ENCODE measurements at places on chromosomes 2 and 18.
A peak's percentile ranks its signal among the peaks of the same experiment; 100 is the strongest.

DNA sequence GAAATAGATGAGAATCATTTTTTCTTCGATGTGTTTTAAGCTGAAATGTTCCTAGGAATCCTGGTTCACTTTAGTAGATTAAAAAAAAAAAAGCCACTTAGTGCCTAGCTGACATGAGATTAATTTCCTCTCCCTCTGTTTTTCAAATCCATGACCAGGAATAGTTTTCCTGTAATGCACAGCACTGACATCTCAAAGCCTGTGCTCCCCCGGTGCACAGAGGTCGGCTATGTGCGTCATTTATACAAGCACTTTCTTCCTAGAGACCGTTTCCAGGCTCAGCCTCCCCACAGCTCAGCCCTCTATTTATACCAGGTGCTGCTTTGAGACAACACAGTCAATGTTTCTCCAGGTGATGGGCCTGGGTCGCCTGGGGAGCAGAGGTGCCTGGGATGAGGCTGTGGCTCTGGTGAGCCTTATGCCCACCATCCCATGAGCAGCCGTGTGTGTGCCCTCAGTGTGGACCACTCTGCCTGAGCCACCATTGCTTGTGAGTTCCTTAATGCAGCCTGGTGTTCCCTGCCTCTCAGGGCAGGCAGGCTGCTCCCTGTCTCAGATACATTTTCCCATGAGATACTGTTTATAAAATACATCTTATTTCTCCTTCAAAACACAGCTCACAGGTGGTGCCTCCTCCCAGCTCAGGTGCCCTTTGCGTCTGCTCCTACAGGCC is 515.7 kb upstream of the HS6ST1 start:
- H3K27ac ChIP-seq, result no peak overlapping the region
- no peaks in the 10 kb centered on the region for H3K27me3 ChIP-seq
- no peaks in the 10 kb centered on the region for H3K36me3 ChIP-seq
- peaks cover 5% of the 10 kb centered on the region for H3K4me1 ChIP-seq
- no peak overlapping the region for H3K4me3 ChIP-seq
- no peak for DNase-seq

DNA sequence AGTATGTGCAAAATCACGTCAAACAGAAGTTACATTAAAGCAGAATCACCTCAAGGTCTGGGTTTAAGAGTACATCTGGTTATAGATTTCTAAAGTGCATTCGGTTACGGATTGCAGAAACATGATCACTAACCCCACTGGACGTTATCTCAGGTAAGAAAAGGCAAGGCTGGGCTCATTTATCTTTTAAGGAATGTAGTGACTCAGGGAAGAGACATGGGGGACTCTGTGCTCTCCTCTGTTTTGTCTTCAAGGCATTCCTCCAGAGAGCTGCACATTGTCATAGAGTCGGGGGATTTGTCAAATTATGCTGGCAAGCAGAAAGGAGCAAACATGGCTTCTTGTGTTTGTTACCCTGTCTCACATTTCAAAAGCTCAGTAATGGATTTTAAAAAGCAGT is 14.3 kb downstream of the WDSUB1 start:
- DNase-seq, result no peak
- H3K27ac ChIP-seq, result no peak overlapping the region
- no peak overlapping the region for H3K4me3 ChIP-seq
- H3K4me1 ChIP-seq, result no peaks in the 10 kb centered on the region
- H3K27me3 ChIP-seq, result no peaks in the 10 kb centered on the region
- H3K36me3 ChIP-seq, result no peaks in the 10 kb centered on the region

DNA sequence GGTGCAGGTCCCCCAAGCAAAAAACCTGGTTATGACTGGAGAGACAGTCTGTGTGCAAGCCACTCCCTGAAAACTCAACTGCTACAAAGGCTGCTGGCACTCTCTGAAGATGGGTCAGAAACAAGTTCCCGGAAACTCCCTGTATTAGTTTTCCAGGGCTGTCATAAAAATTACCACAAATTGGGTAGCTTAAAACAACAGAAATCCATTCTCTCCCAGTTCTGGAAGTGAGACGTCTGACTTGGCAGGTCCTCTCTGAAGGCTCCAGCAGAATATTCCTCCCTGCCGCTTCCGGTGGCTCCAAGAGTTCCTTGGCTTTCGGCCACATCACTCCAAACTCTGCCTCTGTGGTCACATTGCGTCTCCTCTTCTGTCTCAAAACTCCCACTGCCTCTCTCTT is 30.1 kb upstream of the SERPINE2 start:
- no peaks in the 10 kb centered on the region for H3K36me3 ChIP-seq
- H3K27me3 ChIP-seq, result no peaks in the 10 kb centered on the region
- no peaks in the 10 kb centered on the region for H3K4me1 ChIP-seq

- peaks cover 18% of the 10 kb centered on the region for H3K4me1 ChIP-seq
- H3K27me3 ChIP-seq, result peaks cover 6% of the 10 kb centered on the region
- H3K4me3 ChIP-seq, result no peak overlapping the region
Measured at GRCh38 chr2:127400897-127401756, 13.4 kb upstream of the MAP3K2 start.

DNA sequence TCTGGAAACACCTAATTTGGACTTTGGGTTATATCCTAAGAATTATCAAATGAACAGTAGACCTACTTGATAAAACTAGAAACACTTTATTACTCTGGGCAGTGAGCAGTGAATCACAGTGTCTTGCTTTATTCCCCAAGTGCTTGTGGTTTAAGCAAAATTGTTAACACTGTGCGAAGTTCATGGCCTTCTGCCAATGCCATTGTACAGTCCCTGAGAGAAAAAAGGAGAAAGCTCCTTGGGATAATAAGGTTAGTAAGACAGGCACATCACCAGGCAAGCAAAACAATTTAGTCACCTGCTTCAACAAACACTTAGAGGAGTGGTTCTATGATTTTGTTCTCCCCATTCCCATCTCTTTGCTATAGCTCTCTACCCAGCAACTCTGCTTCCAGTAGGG is 39.8 kb downstream of the ADCYAP1 start:
- H3K27me3 ChIP-seq, result no peaks in the 10 kb centered on the region
- no peak overlapping the region for H3K4me3 ChIP-seq
- no peaks in the 10 kb centered on the region for H3K36me3 ChIP-seq

- no peak for DNase-seq
- no peak overlapping the region for H3K4me3 ChIP-seq
- no peaks in the 10 kb centered on the region for H3K36me3 ChIP-seq
Measured at GRCh38 chr2:31176742-31177141, 38.5 kb upstream of the GALNT14 start.

DNA sequence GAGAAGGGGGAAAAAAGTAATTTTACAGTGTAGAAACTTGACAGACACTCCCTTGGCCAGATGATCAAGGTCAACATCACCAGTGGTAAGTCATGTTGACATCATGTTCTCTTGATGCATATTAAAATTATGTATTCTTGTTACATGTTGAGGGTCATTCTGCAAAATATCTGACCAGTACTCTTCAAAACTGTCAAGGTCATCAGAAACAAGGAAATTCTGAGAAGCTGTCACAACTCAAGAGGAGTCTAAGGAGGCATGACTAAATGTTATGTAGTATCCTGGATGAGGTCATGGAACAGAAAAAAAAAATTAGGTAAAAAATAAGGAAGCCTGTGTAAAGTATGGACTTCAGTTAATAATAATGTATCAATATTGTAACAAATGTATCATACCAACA is 6.3 kb downstream of the SGPP2 start:
- no peaks in the 10 kb centered on the region for H3K27me3 ChIP-seq
- H3K36me3 ChIP-seq, result no peaks in the 10 kb centered on the region
- no peak overlapping the region for H3K4me3 ChIP-seq
- no peak overlapping the region for H3K27ac ChIP-seq
- no peaks in the 10 kb centered on the region for H3K4me1 ChIP-seq

DNA sequence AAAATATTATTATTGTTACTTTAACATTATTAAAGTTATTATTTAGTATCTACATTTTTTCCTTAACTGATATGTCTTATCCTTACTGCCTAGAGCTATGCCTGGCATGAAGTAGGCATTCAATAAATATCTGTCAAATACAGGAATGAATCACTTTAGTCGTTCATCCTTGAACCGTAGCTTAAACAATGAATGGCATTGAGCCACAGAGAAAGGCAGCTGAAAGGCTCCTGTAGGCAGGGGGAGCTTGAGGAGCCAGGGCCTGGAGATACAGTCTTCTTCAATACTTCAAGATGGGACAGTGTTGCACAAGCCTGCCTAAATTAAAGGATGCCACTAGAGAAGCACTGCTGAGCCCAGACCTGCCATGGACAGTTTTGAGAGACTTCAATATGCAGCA is 22.5 kb downstream of the CYRIA start:
- H3K36me3 ChIP-seq, result peaks cover 6% of the 10 kb centered on the region
- DNase-seq, result no peak
- no peaks in the 10 kb centered on the region for H3K27me3 ChIP-seq
- H3K4me1 ChIP-seq, result peaks cover 17% of the 10 kb centered on the region
- H3K4me3 ChIP-seq, result no peak overlapping the region
- no peak overlapping the region for H3K27ac ChIP-seq

DNA sequence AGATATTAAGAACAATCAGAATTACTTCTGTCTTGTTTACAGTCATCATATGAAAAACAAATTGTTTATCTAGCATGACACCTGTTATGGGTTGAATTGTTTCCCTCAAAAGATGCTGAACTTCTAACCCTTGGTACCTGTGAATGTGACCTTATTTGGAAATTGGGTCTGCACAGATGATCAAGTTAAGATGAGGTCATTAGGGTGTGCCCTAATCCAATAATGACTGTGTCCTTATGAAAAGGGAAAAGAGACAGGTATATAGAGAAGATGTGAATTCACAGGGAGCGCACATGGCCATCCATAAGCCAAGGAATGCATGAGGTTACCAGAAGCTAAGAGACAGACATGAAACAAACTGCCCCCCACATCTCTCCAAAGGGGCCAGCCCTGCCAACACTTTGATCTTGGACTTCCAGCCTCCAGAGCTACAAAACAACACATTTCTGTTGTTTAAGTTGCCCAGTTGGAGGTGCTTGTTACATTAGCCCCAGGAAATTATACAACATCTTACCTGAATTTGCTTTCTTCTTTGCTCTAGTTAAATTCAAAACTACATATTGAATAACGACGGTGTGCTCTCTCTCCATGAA is 2.3 kb upstream of the HPCAL1 start:
- no peak for DNase-seq
- no peak overlapping the region for H3K4me3 ChIP-seq
- no peaks in the 10 kb centered on the region for H3K36me3 ChIP-seq
- H3K27ac ChIP-seq, result no peak overlapping the region
- H3K27me3 ChIP-seq, result no peaks in the 10 kb centered on the region

- no peak for DNase-seq
- no peaks in the 10 kb centered on the region for H3K36me3 ChIP-seq
- no peaks in the 10 kb centered on the region for H3K27me3 ChIP-seq
Measured at GRCh38 chr2:203623661-203624060, 82.8 kb upstream of the CD28 start.

DNA sequence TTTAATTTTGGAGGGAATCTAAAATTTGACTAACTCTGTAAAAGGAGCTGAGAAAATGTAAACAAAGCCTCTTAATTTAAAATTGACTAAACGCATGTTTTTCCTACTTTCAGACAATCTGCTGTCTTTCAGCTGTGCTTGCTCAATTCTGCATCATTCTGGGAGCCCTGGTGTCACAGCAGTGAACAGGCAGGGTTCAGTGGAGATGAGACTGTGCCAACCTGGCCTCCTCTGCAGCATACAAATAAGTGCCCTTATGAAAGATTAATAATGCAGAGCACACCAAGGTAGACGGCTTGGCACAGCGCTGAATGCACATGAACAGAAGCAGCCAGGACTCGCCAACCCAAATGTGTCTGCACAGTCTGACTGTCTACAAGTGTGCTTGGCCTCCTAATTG is 222.0 kb upstream of the CHAC2 start:
- H3K36me3 ChIP-seq, result no peaks in the 10 kb centered on the region
- peak; percentile 62 for DNase-seq
- no peak overlapping the region for H3K27ac ChIP-seq
- no peaks in the 10 kb centered on the region for H3K4me1 ChIP-seq
- H3K27me3 ChIP-seq, result no peaks in the 10 kb centered on the region
- no peak overlapping the region for H3K4me3 ChIP-seq

GRCh38 chr2:168203762-168204693 is 43.4 kb downstream of the STK39 start:
- H3K4me1 ChIP-seq, result peaks cover 9% of the 10 kb centered on the region
- no peak for DNase-seq
- no peaks in the 10 kb centered on the region for H3K27me3 ChIP-seq
- H3K36me3 ChIP-seq, result no peaks in the 10 kb centered on the region
- H3K27ac ChIP-seq, result no peak overlapping the region
- no peak overlapping the region for H3K4me3 ChIP-seq

- H3K4me1 ChIP-seq, result peaks cover 51% of the 10 kb centered on the region
- H3K4me3 ChIP-seq, result no peak overlapping the region
- H3K27ac ChIP-seq, result peak overlapping the region; percentile 57
- DNase-seq, result no peak
- no peaks in the 10 kb centered on the region for H3K36me3 ChIP-seq
Measured at GRCh38 chr2:218289639-218290315, 2.5 kb downstream of the TMBIM1 start.

DNA sequence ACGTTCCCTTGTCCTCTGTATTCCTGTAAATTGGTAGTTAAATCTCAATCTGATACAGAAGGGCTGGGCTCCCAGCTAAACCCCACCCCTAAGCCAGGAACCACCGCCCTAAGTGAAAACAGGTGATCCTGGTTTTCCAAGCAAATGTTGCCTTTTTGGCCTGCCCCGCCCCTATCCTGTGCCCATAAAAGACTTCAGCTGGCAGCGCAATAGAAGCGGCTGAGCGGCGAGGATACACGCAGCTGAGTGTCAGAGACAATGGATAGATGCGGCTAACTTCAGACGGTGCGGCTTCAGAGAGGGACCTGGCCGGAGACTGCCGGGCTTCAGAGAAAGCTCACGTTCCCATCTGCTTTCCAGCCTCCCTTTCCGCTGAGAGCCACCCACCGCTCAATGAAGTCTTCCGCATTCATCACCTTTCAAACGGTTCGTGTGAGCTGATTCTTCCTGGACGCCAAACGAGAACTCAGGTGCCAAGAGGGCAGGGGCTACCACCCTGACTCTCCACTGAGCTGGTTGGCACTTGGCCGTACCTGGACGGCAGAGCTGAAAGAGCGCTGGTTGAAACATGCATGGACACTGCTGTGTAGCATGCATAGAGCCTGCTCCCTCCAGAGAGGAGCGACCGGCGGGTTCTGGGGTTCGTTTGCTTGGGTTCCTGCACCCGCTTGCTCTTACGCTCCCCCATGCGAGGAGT is 49.5 kb upstream of the POLE4 start:
- H3K36me3 ChIP-seq, result no peaks in the 10 kb centered on the region
- DNase-seq, result no peak
- no peak overlapping the region for H3K4me3 ChIP-seq
- H3K27me3 ChIP-seq, result peaks cover 9% of the 10 kb centered on the region
